ENCODE measurements at places on chromosomes 5 and 9. TPM values are rescaled to one million over a fixed set of nuclear protein-coding genes. Genes with fewer than 3 reads are reported as not detected.

DRD1 gene
- 0.07 TPM for total RNA-seq

DBH gene
- not detected for total RNA-seq

CD72 gene
- total RNA-seq: 0.39 TPM

PAPPA gene
- total RNA-seq: 33.9 TPM

CCIN gene
- total RNA-seq: not detected

EFNA5 gene
- total RNA-seq: 14.7 TPM

SPATA24 gene
- 4.7 TPM for total RNA-seq

SLC25A2 gene
- total RNA-seq: not detected

GARIN3 gene
- total RNA-seq: not detected

SPATA31A3 gene
- not detected for total RNA-seq

PCDHGA11 gene
- total RNA-seq: not detected

FCN2 gene
- not detected for total RNA-seq

FAM221B gene
- total RNA-seq: not detected

ANP32B gene
- total RNA-seq: 307 TPM

SHOC1 gene
- 0.02 TPM for total RNA-seq

TCF7 gene
- 11.2 TPM for total RNA-seq

PDZD2 gene
- 0.65 TPM for total RNA-seq

PCDHGA10 gene
- 0.02 TPM for total RNA-seq

SLC36A3 gene
- not detected for total RNA-seq

EIF4E1B gene
- total RNA-seq: not detected

LCN1 gene
- not detected for total RNA-seq

CLIC3 gene
- 6.7 TPM for total RNA-seq

FAM13B gene
- 11.9 TPM for total RNA-seq

FXN gene
- total RNA-seq: 28.0 TPM

SPOCK1 gene
- total RNA-seq: 24.2 TPM

RAB24 gene
- total RNA-seq: 23.5 TPM

RMRP gene
- total RNA-seq: 4.7 TPM

TMEM167A gene
- total RNA-seq: 79.4 TPM

ELOVL7 gene
- 13.5 TPM for total RNA-seq

SCAMP1 gene
- 19.1 TPM for total RNA-seq

CDKN2B gene
- total RNA-seq: not detected

LECT2 gene
- total RNA-seq: not detected

NTNG2 gene
- 0.57 TPM for total RNA-seq

ITK gene
- 0.43 TPM for total RNA-seq

NMUR2 gene
- total RNA-seq: 0.22 TPM

ZNF618 gene
- total RNA-seq: 12.5 TPM

PAX5 gene
- total RNA-seq: 0.05 TPM

BTNL8 gene
- not detected for total RNA-seq

PCDHB10 gene
- total RNA-seq: 0.06 TPM

IFNA6 gene
- not detected for total RNA-seq

SSBP2 gene
- 11.8 TPM for total RNA-seq

QRFP gene
- total RNA-seq: not detected

DOCK2 gene
- 3.1 TPM for total RNA-seq

PHF24 gene
- 0.19 TPM for total RNA-seq

SLC44A1 gene
- total RNA-seq: 35.7 TPM

PDGFRB gene
- 0.22 TPM for total RNA-seq

ZDHHC21 gene
- 2.1 TPM for total RNA-seq

POLR3G gene
- 15.3 TPM for total RNA-seq

MCCC2 gene
- total RNA-seq: 42.6 TPM

CDO1 gene
- not detected for total RNA-seq

TRAF1 gene
- total RNA-seq: 1.9 TPM

NR5A1 gene
- 0.11 TPM for total RNA-seq

PCYOX1L gene
- total RNA-seq: 2.2 TPM

ADAMTS16 gene
- 1.4 TPM for total RNA-seq

PCDHA10 gene
- total RNA-seq: 0.02 TPM

GZMA gene
- not detected for total RNA-seq

ITGA1 gene
- total RNA-seq: 0.82 TPM
